Forelimb muscle (tissue), 1 donor: ENCODE measurements at places on chromosomes 12 and 14.

GRCh38 chr12:2263901-2264300, 211.1 kb downstream of the CACNA1C start:
- DNase-seq, result no peak

- DNase-seq, result no peak
These were observed 38.8 kb downstream of the FAM222A start for GRCh38 chr12:109752117-109753053.

- DNase-seq, result no peak
These were observed 310.3 kb downstream of the C12orf75 start for GRCh38 chr12:105640761-105641160.

DNA sequence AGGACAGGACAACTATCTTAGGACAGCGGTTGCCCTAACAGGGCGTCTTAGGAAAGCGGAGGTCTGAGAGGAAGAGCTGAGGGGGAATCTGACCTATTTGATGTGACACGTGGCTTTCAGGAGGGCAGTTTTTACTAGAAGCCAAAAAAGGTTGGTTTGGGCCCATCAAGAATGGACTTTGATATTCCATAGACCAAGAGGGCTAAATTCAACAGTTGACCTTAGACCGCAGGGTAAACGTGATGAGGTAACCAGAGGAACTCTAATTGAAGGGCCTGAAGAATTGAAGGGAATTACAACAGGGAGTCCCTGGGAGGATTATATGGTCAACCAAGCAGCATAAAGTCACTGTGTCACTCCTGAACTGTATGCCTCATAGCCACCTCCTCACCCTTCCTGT, 11.5 kb downstream of the C1S start:
- no peak for DNase-seq

- no peak for DNase-seq
These were observed 4.3 kb upstream of the BRMS1L start for GRCh38 chr14:35821564-35822411.
